Muscle of back (tissue), 13 donors: ENCODE measurements at places on chromosomes 6 and 20.

DNA sequence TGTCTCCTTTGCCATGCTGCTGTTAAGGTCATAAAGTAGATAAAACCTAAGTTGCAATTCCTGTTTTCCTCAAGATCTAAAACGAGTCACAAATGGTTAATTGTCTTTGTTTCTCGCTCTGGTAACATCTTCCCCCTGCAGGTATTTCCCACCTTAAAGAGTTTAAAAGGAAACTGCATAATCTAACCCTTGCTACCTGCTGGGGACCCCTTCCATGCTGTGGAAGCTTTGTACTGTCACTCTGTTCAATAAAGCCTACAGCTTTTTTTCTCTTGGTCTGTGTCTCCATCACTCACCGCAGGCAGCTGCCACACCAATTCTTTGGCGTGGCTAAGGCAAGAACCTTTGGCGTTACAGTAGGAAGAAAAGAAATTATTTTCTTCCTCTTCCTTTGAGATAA, 117.7 kb upstream of the GJE1 start:
- no peak for DNase-seq

GRCh38 chr6:170405311-170405975, 98.9 kb downstream of the FAM120B start:
- no peak for DNase-seq

GRCh38 chr6:1729750-1730140, 120.0 kb downstream of the FOXC1 start:
- no peak for DNase-seq

DNA sequence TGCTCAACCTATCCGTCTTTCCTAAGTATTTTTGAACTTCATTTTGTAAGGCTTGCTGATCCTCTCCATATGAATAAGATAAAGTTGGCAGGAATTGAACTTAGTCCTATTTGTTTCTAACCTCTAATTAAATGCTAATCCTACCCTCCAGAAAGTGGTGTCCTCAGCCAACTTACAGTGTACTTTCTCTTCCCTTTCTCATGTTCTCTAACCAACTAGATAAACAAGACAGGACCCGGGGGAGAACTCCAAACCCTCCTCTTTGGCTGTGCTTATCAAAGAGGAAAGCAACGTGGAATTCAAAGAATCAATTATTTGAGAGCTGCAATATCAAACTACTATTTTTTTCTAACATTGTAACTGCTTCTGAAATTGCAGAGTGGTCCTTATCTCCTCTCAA, 56.5 kb upstream of the NRSN1 start:
- no peak for DNase-seq

DNA sequence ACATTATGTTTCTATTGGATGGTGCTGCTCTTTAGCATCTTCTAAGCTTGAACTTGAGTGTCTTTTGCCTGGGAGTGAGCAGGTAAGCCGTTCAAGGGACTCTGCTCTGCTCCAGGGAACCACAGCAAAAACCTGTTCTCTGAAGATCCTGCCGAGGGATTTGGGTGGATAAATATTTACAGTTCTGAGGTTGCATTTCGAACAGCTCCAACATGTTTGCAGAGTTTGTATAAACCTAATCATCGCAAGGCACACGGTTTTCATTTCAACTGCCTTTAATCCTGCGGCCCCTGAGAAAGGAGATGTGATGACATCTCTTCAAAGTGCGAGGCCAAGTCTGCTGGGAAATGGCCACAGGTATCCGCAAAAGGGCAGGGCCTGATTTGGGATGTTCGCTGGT, 293.4 kb downstream of the TFAP2C start:
- DNase-seq: no peak

DNA sequence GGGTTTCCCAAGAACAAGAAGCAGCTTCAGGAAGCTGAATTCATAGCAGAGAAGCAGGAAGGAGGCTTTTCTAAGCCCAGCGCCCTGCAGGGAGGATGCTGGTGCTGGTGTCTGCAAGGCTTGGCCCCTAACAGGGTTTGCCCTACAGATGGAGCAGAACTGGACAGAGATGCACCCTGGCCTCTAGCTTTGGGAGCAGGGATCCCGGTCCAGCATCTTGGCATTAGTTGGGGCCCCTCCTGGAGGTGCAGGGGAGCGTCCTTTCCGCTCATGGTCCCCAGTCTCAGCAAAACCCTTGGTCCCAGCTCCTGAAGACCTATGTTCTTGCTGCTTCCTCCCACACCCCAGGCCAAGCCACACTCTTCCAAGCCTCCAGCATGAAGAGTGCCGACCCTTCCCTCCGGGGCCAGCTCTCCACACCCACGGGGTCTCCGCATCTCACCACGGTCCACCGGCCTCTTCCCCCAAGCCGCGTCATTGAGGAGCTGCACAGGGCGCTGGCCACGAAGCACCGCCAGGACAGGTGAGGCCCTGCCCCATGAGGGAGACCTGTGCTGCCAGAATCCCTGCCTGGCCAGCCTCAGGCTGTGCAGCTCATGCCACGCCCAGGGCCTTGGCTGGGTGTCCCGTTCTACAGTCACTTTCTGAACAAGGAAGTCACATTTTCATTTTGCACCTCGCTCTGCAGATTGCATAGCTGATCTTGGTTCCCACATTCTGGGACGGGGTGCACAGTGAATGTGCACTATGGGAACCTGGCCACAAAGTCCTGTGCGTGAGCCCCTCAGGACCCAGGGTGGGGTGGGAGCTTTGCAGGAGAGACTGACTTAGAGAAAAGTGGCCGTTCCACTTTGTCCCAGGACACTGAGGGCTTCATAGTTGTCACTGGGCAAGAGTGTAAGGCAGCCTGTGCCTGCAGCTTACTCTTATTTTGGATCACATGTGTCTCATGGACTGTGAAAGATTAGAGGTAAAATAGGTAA, 160.2 kb downstream of the SYCP2 start:
- DNase-seq: no peak

DNA sequence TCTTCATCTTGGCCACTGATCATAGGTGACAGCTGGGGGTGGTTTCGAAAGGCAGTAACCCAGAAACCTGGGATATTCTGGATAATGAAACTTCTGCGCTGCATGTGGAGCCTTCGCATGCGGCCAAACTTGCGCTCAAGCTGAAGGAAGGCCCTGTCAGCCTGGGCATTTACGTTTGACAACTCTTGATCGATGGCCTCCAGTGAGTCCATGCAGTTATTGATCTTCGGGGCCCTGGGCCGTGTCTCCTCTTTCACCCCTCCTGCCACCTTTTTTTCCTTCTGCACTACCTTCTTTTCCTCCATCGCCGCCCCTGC, 729 bp downstream of the TSPYL4 start:
- no peak for DNase-seq

- DNase-seq: peak; percentile 74
Measured at GRCh38 chr6:3281631-3282475, 23.1 kb downstream of the PSMG4 start.

DNA sequence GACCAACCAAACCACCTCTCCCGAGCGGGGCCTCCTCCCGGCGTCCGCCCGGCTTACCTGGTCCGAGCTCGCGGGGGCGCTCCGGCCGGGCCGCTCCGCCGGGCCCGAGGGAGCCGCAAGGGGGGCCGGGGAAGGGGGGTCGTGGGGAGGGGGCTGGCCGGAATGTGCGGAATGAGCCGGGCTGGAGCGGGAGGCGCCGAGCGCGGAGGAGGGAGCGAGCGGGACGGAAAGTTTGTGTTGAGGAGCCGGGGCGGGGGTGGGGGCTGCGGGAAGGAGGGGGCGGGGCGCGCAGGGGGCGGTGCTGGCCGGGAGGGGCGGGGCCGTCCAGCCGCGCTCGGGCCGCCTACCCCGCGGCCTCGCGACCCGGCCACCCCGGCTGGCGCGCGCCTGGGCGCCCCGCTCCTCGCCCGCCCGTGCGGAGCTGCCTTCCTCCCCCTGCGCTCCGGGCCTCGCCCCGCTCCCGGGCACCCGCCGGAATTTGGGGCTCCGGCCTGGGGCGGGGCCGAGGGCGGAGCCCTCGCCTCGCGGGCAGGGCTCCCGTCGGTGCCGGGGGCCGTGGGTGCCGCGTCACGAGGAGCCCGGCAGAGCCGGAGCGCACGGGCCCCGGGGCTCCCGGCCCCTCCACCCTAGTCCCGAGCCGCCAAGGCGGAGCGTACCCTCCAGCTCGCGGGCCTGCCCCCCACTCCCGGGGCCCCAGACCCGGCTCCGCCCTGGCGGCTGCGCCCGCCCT, at the start of gene TEAD3:
Gene TEAD3 (minus strand): TSS at position 239 of the 730 bp plus-strand sequence.
- DNase-seq: peak; percentile 71

GRCh38 chr20:35903843-35904242, 50.5 kb downstream of the SCAND1 start:
- no peak for DNase-seq

DNA sequence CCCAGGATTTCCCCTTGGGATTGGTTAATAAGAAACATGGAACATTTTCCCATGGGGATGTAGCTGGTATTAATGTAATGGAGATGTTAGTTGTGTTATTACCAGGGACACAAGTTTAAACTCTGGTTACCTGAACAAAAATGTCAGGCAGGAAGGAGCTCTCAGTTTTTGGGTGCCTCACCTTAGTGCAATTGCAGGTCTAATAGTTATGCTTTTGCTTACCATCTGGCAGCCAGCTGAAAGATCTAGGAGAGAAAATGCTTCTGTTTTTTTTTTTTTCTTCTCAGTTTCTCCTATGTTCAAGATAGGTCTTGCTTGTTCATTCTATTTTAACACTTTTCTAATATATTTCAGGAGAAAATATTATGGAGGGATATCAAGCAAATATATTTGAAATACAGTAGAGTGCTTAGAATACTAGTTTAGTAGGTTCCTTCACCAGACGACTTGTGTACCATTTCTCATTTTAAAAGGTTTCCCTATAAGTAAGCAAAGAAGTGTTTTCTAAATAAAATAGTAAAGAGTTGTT, 4.2 kb upstream of the UBE2J1 start:
- no peak for DNase-seq

DNA sequence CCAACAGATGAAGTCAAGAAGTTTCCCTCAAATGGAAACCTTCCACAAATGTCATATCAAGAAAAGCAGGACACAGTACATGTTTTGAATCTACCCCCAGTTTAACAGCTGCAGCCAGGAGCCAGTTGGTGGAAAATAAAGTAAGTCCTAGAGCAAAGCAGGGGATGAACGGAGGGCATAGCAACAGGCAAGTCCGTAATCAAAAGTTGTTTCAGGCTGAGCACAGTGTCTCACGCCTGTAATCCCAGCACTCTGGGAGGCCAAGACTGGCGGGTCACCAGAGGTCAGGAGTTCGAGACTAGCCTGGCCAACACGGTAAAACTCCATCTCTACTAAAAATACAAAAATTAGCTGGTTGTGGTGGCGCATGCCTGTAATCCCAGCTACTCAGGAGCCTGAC, 2.4 kb upstream of the SALL4 start:
- no peak for DNase-seq

- no peak for DNase-seq
Measured at GRCh38 chr20:39849171-39849570, 839.9 kb downstream of the MAFB start.

DNA sequence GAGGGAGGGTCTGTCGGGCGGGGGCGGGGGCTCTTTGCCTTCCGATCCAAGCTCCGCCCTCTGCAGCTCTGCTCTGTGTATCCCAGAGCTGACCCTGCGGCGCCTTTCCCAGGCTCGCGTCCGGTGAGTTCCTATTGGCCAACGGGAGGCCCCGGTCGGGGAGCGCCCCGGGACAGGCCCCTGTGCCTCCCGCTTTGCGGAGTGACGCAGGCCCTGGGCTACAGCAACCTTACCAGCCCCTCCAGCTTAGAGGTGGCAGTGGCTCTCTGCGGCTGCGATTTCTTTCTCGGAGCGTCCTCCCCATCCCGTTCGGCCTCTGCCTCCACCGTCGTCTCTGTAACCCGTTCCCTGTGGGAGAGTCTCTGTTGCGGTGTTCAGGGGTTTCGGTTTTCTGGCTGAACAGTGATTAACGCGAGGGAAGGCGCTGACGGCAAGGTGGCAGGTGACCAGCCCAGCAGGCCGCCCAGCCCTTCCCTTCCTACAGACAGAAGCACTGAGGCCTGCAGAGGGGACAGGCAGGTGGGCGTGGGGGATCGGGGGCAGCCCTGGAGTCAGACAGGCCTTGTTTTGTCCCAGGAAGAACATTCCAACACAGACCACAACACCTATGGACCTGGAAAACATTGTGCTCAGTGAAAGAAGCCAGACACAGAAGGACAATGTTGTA, 18.1 kb upstream of the CEBPB start:
- peak; percentile 59 for DNase-seq

GRCh38 chr6:33717934-33718455, 6.5 kb upstream of the UQCC2 start:
- DNase-seq: peak; percentile 80

- no peak for DNase-seq
Measured at GRCh38 chr20:43669332-43669731, 2.4 kb downstream of the MYBL2 start.

DNA sequence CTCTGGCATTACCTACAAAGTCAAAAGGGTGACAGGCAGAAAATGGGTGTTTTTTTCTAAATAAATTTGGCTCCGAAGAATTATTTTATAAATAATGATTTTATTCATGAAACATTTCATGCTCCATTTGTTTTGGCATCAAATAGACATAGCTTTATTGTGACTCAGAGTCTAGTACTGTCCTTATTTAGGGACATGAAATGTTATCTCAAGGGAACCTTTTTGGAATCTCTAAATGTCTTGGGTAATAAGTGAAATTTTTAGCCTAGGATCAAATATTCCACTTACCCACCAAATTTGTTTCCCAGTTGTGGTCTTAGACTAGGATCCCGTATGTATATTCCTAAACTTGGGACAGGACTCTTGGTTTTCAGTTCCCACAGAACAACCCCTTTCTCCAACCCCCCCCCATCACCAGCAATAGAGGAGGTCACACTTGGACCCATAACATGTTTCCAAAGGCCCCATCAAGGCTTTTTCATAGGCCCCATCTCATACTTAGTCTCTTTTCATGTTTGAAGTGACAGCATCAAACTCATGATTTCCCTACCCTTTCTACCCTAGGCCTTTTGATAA, 81.8 kb downstream of the JAG1 start:
- DNase-seq: no peak

- DNase-seq: no peak
Measured at GRCh38 chr20:24647713-24648112, 178.3 kb downstream of the SYNDIG1 start.

- DNase-seq: no peak
Measured at GRCh38 chr20:29497261-29497671, 1760.2 kb upstream of the DEFB115 start.

DNA sequence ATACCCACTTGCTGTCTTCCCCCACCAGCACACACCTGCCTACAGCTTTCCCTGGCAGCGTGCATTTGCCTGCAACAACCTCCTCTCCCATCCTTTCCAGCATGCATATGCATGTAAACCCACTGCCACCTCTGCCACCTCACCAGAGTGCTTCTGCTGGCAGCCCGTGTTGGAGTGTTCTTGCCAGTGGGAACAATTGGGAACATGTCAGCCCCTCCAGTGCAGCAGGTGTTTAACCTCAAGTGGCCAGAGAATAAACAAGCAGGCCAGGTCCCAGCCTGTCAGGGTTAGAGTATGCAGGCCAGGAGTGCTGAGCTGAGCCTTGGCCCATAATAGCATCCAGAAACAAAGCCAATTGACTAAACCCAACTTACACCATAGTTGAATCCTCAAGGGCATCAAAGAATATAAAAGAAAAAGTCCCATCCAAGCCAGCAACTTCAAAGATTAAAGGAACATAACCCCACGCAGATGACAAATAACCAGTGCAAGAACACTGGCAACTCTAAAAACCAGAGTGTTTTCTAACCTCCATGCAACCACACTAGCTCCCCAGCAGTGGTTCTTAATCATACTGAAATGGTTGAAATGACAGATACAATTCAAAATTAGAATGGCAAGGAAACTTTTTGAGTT, 1212.1 kb upstream of the CITED2 start:
- no peak for DNase-seq

GRCh38 chr20:59182401-59183044, 18.9 kb downstream of the ZNF831 start:
- no peak for DNase-seq
